ENCODE measurements at places on chromosomes 7 and 10. TPM values are rescaled to one million over a fixed set of nuclear protein-coding genes. Genes with fewer than 3 reads are reported as not detected.

DNA sequence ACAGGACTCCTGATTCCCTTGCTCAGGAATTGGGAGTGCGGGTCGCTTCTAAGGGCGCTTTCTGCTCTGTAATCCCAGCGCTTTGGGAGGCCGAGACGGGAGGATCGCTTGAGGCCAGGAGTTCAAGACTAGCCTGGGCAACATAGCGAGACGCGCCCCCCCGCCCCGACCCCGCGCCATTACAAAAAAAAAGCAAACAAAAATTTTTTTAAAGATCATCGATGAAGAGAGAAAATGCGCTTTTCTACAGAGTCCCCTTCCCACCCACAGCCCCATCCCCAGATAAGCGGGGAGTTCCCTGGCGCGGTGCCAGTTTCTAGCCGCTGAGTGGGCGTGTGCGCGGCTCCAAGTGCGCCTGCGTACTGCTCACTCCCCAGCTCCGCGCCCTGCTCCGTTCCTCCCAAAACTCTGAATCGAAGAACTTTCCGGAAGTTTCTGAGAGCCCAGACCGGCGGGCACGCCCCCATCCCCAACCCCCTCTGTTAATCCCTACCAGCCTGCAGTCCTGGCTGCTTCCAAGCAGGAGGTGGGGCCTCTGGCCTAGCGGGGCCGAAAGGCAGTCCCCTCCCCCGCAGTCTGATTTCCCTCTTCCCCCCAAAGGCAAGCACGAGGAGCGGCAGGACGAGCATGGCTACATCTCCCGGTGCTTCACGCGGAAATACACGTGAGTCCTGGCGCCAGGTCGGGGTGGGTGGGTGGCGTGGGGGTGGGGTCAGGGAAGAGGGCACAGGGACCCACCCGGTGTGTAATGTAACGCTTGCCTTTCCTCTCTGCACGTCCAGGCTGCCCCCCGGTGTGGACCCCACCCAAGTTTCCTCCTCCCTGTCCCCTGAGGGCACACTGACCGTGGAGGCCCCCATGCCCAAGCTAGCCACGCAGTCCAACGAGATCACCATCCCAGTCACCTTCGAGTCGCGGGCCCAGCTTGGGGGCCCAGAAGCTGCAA lies 1.0 kb downstream of the HSPB1 start:
- peaks cover 46% of the 10 kb centered on the region for H3K4me1 ChIP-seq
- peak overlapping the region; percentile 96 for H3K4me3 ChIP-seq
- DNase-seq, result peak; percentile 87
- peaks cover 16% of the 10 kb centered on the region for H3K36me3 ChIP-seq

AKR1C8 gene
- not detected for total RNA-seq

DNA sequence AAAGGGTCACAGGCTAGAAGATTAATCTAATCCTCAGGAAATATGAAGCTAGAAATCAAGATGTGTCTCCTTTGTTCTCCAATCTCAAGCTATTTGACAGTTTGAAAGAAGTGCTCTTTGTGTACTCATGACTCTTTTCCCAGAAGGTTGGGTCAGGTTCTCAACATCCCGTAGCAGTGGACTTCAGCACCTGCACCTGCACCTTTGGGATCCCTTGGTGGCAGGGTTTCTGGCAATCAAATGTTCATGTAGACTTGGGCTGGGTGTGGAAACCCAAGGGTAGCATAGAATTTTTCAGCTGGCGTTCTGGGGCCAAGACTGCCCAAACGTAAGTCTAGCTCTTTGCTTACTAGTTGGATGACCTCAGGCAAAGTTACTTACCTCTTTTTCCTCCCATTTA lies 134.4 kb downstream of the ADRA2A start:
- no peak overlapping the region for H3K27ac ChIP-seq
- DNase-seq, result no peak
- H3K4me1 ChIP-seq, result no peaks in the 10 kb centered on the region
- no peak overlapping the region for H3K4me3 ChIP-seq
- no peaks in the 10 kb centered on the region for H3K36me3 ChIP-seq
- H3K27me3 ChIP-seq, result peaks cover 5% of the 10 kb centered on the region

DNA sequence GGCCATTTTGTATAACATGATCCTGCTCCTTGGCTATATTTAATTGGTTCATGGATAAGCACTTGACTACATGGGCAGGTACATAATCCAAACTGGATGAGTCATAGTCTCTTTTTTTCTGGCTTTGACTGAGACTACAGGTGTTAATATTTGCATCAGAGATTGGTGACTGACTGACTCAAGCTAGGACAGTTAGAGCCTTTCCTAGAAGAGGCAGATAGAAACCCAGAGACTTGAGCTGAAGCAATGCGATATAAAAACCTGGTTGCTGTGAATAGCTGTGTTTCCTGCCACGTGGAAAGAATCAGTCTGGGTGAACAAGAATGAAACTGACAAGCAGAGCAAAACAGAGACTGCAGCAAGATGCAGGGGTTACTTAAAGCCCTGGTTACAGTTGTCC lies 81.0 kb downstream of the SAMD9 start:
- H3K27me3 ChIP-seq, result no peaks in the 10 kb centered on the region
- DNase-seq, result no peak
- H3K4me1 ChIP-seq, result no peaks in the 10 kb centered on the region

GRCh38 chr10:91856637-91857036 lies 52.6 kb downstream of the FGFBP3 start:
- no peak overlapping the region for H3K27ac ChIP-seq
- H3K4me3 ChIP-seq, result no peak overlapping the region
- H3K27me3 ChIP-seq, result no peaks in the 10 kb centered on the region
- H3K4me1 ChIP-seq, result no peaks in the 10 kb centered on the region

- peaks cover 4% of the 10 kb centered on the region for H3K4me1 ChIP-seq
- no peak overlapping the region for H3K4me3 ChIP-seq
- DNase-seq, result no peak
- H3K27me3 ChIP-seq, result no peaks in the 10 kb centered on the region
- no peak overlapping the region for H3K27ac ChIP-seq
- no peaks in the 10 kb centered on the region for H3K36me3 ChIP-seq
Observed at GRCh38 chr7:135188298-135188984, 17.9 kb upstream of the CYREN start.

- H3K27ac ChIP-seq, result no peak overlapping the region
- no peak overlapping the region for H3K4me3 ChIP-seq
- no peaks in the 10 kb centered on the region for H3K4me1 ChIP-seq
- no peaks in the 10 kb centered on the region for H3K27me3 ChIP-seq
- no peak for DNase-seq
Observed at GRCh38 chr7:105452085-105452484, 63.4 kb upstream of the SRPK2 start.

DNA sequence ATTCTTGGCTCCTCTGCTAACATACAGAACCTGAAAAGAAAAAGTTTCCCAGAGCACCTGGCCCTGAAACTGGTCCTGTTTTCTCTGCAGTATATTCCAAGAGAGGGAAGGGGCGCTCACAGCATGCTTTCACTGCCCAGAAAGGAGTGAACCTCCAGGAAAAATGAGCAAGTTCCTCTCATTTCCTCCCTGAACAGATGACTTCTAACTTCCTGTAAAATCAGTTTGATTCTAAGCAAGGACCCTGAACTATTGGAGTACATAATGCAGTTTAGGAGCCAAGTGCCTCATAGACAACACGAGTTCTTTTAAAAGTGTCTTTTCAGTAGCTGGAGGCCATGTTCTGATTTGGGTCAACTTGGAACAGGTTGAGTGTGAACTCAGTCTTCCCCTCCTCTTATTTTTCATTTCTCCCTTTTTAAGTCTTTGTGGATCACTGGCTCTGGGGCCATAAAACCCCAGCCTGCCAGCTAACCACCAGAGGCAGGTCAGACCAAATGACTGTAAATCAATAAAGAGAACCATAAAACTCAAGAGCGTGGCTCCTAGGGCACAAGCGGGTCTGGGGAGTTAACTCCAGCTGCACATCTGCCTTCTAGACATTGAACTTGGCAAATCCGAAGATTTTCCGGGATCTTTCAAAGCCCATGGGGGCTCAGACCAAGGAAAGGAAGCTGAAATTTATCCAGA lies 5.9 kb upstream of the LRRC18 start:
- H3K27me3 ChIP-seq, result no peaks in the 10 kb centered on the region
- no peak for DNase-seq
- no peaks in the 10 kb centered on the region for H3K4me1 ChIP-seq

DNA sequence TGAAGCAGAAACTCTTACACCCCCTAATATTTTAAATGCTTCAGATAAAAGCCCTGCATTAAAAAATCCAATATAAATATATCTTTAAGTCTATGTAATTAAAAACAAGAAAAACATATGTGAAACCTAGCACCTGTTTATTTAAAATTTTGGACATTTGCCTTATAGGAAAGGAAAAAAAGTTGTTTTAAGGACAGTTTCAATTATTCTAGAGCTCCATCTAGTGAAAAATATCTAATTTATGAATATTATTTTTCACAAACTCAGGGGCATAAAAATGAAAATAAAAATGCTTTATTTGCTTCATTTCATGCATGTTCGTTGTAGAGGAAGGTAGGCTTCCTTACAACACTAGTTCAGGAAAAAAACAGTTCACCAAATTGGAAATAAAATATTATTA lies 26.1 kb downstream of the ENKUR start:
- H3K27ac ChIP-seq, result no peak overlapping the region
- H3K27me3 ChIP-seq, result no peaks in the 10 kb centered on the region
- no peaks in the 10 kb centered on the region for H3K36me3 ChIP-seq
- H3K4me3 ChIP-seq, result no peak overlapping the region

- H3K36me3 ChIP-seq, result no peaks in the 10 kb centered on the region
- no peaks in the 10 kb centered on the region for H3K4me1 ChIP-seq
- H3K27ac ChIP-seq, result no peak overlapping the region
- H3K4me3 ChIP-seq, result no peak overlapping the region
Observed at GRCh38 chr10:27607591-27607990, 103.5 kb downstream of the RAB18 start.

GRCh38 chr7:46357290-46357689 lies 436.2 kb upstream of the IGFBP3 start:
- H3K27me3 ChIP-seq, result no peaks in the 10 kb centered on the region

DNA sequence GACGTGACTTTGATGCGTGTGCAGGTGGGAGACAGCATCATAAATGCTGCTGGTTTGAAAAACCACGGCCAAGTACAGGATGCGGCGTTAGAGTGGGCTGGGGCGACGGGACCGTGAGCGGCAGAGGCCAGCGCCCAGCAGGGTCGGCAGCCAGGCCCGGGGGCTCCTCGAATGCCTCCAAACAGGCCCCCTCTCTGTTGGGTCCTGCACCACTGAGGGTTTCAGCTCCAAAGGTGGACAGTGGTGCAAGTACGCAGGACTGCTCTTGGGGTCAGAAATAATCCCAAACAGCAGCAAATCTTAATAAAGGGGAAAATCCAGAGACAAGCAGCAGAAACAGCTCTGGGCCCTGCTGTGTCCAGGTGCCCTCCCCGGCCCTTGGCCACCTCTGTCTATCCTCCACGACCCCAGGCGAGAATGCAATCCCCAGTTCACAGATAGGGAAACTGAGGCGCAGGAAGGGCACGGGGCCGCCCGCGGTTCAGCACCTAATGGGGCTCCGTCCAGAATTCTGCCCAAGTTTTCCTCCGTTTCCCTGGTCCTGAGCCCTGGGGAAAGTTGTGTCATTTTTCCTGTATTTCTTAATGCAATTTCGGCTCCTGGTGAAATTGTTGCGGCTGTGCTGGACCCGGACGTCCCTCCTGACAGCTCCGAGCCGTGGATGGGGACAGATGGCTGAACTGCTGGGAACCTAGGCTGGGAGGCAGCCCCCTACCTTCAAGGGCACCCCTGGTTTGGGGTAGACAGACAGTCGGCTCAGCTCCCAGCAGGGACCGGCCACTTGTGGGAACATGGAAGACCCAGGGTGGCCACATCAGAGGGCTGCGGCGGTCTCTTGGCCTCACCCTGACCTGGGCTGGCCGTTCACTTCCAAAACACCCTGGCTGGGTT lies 97.4 kb downstream of the FOXL3 start:
- H3K4me1 ChIP-seq, result no peaks in the 10 kb centered on the region
- no peak overlapping the region for H3K27ac ChIP-seq
- no peaks in the 10 kb centered on the region for H3K36me3 ChIP-seq
- H3K4me3 ChIP-seq, result no peak overlapping the region

GIMAP6 gene
- 21.8 TPM for total RNA-seq

DNA sequence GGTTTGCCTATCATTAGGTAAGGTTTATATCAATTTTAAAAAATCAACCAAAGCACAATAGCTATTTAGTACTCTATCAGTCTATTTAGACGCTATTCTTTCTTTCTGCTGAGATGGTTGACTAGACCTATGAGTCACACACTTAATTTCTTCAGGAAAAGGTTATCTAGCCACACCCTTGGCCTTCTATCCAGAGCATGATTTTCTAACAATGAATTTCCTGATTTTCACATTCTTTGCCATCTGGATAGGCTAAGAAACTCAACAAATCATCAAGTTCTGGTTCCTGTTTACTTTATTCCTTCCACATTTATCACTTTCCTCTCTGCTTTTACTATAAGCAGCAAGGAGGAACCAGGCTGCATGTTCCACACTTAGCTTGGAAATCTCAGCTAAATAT lies 8.1 kb downstream of the PRPS1L1 start:
- H3K36me3 ChIP-seq, result no peaks in the 10 kb centered on the region
- no peak overlapping the region for H3K27ac ChIP-seq

CHRM2 gene
- not detected for total RNA-seq

- H3K27me3 ChIP-seq, result no peaks in the 10 kb centered on the region
- DNase-seq, result no peak
- H3K4me1 ChIP-seq, result no peaks in the 10 kb centered on the region
- no peak overlapping the region for H3K27ac ChIP-seq
Observed at GRCh38 chr10:47368431-47369180, 15.5 kb downstream of the ZNF488 start.

DNA sequence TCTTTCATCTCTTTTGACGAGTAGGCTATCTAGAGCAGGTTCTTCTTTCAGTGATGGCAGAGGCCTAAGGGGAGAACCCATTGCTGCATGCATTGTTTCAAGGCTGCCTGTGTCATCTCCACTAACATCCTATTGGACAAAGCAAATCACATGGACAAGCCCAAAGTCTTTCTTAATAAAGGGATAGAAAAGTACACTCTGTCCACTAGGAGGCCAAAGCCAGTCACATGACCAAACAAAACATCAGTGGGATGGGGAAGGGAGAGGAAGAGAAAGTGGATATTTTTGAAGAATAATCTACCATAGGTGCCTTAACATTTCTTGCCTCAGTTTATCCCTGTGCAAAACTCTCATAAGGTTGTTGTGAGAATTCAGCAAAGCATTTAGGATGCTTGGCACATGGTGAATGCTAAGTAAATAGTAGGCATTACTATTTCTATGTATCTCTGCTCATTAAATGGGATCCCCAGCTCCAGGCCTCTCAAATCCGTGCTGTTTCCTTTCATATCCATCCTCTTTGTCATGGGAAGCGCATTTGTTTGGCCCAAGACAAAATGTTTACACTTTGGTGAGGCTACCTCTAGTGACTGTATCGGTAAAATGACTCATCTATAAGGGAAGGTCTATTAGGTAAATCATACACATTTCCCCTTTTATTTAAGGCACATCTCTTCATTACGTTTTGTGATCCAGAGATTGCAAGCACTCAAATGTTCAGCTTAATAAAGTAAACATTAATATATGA lies 16.7 kb upstream of the CADPS2 start:
- H3K36me3 ChIP-seq, result no peaks in the 10 kb centered on the region
- DNase-seq, result no peak

Measured in psoas muscle (tissue), 8 donors.